Activated CD4-positive, alpha-beta T cell treated with anti-CD3 and anti-CD28 coated beads, Interleukin-2, amount 50 U/mL, for 4 hours (primary cell): ENCODE measurements at places on chromosomes 3 and 15.

- no peak for DNase-seq
These were observed 155.5 kb downstream of the PLD1 start for GRCh38 chr3:171654809-171655208.

GRCh38 chr3:44421280-44421679 lies 56.2 kb downstream of the ZNF445 start:
- DNase-seq = no peak

GRCh38 chr3:30518872-30519271 lies 87.5 kb upstream of the TGFBR2 start:
- DNase-seq = no peak

DNA sequence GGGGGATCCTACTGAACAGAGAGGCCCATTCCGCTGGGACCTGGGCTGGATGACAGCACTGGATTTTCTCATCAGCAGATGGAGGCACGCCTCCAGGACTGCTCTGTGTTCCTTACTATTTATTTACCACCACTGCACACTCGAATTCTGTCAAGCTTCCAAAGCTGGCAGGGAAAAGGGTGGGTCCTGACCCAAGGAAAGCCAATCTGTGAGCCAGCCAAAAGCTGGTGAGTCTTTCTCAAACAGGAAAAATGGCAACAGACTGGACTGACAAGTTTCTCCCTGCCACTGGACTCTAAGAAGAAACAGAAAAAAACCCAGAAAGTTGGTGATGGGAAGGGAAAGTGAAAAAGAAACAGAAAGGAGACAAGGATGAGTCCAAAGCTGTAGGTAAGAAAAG lies 37.8 kb downstream of the CD47 start:
- DNase-seq = no peak

DNA sequence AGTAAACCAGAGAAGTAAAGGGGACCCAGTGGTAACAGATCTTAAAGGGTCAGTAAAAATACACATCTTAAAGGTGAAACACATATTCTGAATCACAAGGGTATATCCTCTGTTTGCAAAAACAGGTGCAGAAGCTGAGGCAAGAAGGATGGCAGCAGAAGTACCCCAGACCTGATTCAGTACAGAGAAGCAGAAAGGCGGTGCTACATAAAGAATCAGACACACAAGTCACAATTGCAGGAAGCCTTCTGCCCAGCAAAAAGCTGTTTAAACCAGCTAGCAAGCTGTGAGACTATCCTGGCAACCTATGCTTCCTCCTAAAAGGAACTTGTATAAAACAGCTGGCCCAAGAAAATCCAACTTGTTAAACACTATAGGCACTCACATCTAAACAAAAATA lies 49.4 kb downstream of the ZNF280D start:
- DNase-seq = no peak

- DNase-seq = no peak
These were observed 27.6 kb downstream of the SPTBN5 start for GRCh38 chr15:41866263-41866703.

DNA sequence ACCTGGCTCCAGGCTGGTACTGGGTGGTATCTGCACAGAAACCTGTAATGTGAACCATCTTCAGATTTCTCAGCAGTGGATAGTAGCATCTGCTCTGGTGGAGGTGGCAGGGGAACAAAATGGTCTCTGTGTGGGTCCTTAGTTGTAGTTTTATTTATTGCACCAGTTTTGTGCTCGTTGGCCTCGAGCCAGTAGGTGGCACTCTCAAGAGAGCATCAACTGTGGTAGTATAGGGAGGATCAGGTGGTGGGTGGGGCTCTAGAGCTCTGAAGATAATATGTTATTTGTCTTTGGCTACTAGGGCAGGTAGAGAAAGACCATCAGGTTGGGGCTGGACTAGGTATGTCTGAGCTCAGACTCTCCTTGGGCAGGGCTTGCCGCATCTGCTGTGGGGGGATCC lies 254.0 kb upstream of the GPR149 start:
- DNase-seq = no peak

- no peak for DNase-seq
These were observed 755 bp downstream of the PTPN9 start for GRCh38 chr15:75578173-75578947.

DNA sequence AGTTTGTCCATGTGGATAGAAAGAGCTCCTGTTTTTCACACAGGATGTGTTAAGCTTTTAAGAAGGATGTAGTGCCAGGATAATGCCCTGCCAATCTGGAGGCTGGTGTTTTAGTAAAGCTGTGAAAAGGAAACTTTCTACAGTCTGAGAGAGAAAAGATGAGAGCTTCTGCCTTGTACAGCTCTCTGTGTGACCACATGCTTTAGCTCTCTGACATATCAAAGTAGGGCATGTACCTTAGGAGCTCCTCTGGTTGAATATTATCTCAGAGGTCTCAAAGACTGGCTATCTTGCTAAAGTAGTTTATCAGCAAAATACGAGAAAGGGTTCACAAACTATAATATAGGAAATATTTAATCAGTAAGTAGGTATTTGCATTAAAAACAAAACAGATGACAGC lies 30.4 kb downstream of the CDIN1 start:
- no peak for DNase-seq

DNA sequence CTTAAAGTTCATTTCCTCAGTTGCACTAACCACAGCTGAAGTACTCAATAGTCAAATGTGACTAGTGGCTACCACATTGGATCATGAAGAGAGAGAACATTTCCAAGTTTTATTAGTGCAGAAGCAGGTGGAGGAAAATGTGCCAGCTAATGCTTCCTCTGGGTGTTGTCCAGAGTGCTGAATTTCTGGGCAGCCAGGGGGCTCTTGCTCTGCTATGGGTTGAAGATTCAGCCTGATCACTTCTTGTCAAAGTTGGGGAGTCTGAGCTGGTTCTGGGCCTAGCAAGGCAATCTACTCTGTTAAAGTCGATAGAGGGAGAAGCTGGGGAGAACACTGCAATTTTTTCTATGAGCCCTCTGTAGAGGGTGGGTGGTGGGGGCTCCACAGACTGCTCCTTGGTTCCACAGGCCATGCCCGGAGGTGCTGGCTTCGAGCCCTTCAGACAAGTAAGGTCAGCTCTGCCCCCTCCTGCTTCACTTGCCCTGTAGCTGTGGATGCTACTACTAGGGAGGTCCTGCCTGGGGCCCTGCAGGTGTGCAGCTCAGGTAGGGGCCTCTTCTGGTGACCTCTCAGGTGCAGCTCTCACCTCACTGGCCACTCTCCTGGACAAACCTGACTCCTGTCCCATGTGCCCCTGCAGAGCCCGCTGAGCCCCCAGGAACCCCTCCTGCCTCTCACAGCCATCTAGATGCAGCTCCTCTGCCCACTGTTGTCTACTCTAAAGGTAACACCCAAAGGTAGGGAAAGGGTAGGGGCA lies 8.2 kb downstream of the ALG3 start:
- no peak for DNase-seq

- DNase-seq = no peak
These were observed 37.5 kb downstream of the SERPINI1 start for GRCh38 chr3:167772992-167773391.

DNA sequence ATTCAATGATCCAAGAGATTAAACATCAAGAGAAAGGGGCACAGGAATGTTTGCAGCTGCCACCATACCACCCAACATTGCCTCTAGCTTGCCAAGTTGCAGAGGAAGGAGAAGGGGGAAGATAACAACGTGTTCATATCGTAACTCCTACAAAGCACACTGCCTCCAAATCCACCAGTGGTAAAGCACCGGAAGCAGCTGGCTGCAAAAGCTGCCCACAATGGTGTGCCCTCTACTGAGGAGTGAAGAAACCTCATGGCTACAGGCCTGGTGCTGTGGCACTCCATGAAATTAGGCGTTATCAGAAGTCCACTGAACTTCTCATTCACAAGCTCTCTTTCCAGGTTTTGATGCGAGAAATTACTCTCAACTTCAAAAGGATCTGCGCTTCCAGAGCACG lies 263.9 kb upstream of the STT3B start:
- no peak for DNase-seq

- DNase-seq = no peak
These were observed 185.8 kb downstream of the KCNH8 start for GRCh38 chr3:19334120-19334519.

- DNase-seq = no peak
These were observed 129.1 kb upstream of the RAP2B start for GRCh38 chr3:153032891-153033290.

- DNase-seq = no peak
These were observed 336.2 kb downstream of the ERC2 start for GRCh38 chr3:56131974-56132590.

DNA sequence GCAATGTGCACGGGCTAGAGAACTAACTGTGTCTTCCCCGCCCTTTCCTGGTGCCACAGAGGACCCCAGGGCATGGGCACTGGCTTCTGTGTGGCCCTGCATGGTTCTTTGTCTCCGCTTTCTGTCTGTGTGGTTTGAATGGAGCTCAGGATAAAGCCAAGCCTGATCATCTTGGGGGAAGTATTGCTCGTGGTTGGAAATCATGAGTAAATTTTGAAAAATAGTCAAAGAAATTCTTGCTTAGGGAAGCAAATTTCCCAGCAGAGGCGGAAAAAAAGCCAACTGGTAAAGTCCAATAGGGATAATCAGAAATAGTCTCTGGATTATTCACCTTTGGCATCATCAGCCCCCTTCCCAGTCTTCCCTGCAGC lies 55.4 kb downstream of the MAGEF1 start:
- no peak for DNase-seq

DNA sequence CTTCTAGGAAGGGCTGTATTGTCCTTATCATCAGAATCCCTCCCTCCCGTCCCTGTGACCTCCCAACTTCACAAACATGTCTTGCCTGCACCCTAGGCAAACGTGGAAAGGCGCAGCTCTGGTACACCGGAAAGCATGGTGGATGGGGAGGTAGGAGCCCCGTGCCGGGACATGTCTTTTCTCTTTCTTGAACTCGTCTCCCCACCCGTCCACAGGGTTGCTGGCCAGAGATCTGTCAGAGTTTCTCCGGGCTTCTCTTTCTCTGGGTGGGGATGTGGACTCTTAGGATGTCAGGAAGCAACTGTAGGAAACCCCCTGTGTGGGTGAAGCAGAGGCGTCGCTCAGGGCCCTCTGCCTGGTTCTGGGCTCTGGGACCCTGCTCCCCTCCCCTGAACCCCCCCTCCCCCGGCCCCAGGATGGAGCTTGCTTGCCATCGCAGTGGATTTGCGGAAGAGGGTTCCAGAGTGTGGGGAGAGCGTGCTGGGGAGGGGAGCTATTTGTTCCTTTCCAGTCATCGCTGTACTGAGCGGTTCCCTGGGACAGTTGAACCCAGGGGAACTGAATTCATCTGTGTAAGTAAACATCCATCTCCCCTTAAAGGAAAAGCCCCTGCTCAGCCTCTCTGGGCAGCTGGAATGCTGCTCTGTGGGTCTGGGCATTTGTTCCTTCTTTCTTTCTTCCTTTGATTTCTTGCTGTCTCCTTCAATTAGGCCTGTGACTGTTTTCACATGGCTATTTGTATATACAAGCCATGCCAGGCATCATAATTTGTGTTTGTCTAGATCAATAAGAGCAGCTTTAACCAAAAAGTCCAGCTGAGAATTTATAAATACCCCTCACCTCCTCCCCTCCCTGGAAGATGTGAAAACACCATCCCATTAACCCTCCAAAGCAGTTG lies 72.8 kb downstream of the SMAD3 start:
- DNase-seq = no peak

DNA sequence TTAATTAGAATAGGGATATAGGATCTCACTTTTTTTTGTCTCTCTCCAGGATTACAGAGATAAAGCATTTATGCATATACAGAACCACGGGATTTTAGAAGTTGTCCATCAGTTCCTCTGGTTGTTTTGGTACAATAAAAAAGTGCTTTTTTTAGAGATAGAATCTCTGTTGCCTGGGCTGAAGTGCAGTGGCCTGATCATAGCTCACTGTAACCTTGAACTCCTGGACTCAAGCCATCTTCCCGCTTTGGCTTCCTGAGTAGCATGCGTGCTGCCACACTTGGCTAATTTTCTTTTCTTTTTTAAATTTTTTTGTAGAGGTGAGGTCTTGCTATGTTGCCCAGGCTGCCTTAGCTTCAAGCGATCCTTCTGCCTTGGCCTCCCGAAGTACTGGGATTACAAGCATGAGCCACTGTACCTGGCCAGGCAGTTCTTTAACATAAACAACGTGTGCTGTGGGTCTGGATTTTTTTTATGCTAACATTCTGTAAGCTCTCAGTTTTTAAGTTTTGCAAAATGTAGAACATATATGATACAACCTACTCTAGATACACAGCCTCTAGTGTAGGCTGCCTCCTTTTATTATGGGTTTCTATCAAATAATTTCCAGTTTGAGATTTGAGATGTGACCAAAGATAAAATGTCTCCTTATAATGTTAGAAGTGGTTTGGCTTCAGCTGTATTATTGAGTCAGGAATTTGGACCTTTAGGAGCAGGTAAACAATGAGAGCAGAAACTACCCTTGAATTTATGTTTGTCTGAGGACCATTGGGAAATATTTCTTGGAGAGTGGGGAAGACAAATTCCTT lies 57.4 kb upstream of the ULK4 start:
- no peak for DNase-seq

- DNase-seq = no peak
These were observed 110.1 kb upstream of the GBE1 start for GRCh38 chr3:81871358-81872155.

- no peak for DNase-seq
These were observed 31.6 kb downstream of the MESD start for GRCh38 chr15:80957976-80958375.

GRCh38 chr3:108088697-108089096 lies 2.1 kb downstream of the CD47 start:
- peak; percentile 19 for DNase-seq

DNA sequence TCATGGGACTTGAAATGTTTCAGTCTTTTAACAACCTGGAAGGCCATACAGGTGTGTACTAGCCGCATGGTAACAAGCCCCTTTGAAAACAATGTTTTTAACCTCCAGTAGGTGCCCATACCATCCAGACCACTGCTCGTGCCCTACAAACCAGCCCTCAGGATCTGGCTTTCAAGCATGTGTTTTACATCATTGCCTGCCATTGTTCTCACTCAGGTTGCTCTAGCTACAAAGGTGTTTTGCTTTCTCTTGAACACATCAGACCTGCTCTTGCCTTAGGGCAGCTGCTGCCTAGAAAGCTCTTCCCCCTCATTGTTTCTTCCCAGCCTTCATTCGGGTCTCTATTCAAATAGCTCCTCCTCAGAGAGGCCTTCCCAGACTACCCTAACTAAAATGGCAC lies 32.3 kb upstream of the MAP3K13 start:
- no peak for DNase-seq

DNA sequence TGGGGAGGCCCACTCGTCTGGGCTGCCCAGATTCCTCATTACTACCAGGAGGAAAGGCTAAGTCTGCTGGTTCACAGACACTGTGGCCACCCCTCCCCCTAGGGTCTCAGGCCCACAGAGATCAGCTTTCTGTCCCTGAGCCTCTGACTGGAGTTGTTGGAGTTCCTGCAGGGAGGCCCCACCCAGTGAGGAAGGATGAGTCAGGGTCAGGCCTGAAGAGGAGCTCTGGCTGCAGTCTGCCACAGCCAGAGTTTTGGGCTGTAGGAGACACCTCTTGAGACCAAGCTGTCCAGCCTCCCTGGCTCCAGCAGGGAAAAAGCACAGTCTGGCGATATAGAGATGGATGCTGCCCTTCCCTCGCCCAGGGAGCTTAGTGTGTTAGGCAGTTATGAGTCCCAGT lies 720.9 kb upstream of the SEMA6D start:
- no peak for DNase-seq

GRCh38 chr15:31279221-31280045 lies 47.2 kb upstream of the KLF13 start:
- no peak for DNase-seq

GRCh38 chr3:12724794-12725193 lies 34.3 kb downstream of the TMEM40 start:
- no peak for DNase-seq
